ENCODE measurements at places on chromosomes 7 and 10.

- DNase-seq: no peak
Measured at GRCh38 chr10:75682649-75683557, 251.5 kb downstream of the LRMDA start.

- DNase-seq: no peak
Measured at GRCh38 chr7:47574482-47575329, 7.2 kb downstream of the TNS3 start.

DNA sequence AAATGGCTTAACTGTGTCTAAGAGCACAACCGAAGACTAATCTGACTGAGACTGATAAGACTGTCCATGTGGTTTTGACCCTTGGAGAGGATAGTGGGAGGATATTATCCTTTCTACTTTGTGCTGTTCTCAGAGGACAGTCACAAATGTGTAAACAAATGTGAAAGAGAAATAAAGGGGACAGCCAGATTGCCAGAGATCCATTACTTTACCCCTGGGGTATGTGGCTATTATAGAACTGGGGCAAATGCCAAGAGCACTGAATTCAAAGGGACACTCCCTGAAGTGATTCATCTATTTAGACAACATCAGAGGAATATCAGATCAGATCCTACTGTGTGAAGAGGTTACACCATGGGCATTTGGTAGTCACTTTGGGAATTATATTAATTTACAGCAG is 154.7 kb downstream of the RNLS start:
- DNase-seq: no peak

- no peak for DNase-seq
Measured at GRCh38 chr10:132704008-132704814, 81.7 kb downstream of the NKX6-2 start.

DNA sequence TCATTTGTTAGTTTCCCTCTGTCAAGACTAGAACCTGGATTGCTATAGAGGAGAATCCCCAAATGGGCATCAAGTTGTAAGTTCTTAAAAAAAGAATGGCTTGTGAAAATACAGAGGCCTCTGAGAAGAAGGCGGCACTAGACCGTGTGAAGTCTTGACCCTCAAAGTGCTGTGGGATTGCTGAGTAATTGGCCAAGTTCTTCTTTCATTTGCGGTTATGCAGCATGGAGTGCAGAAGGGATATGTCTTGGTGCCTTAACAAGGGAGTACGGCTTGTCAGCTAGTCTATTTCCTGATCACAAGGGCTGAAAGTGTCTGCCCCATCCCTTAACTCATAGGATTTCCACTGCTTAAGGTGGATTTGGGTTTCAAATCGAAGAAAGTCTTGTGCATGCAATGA is 81.2 kb downstream of the MKX start:
- no peak for DNase-seq

DNA sequence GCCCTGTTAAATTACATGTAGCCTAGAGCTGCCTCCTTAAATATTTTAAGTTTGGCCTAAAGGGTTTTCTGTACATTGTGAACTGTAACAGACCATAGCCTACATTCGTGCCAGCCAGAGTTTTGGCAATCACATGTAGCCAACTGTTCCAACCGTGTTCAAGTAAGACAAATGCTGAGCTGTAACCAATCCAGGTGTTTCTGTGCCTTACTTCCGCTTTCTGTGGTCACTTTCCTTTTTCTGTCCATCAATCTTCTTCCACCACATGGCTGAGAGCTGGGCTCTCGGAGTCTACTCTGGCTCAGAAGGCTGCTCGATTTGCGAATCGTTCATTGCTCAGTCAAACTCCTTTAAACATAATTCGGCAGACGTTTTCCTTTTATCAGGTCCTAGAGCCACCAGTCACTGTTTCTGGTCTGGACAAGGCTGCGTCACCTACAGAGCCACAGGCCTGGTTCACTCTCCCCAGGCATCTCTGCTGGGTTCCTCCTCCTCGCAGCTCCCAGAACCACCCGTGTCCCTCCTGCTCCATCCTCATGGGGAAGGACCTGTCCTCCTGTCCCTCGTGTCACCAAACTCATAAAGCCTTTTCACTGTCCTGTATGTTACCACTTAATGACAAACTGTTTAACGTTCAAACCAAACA is 158.0 kb upstream of the RHEB start:
- no peak for DNase-seq

DNA sequence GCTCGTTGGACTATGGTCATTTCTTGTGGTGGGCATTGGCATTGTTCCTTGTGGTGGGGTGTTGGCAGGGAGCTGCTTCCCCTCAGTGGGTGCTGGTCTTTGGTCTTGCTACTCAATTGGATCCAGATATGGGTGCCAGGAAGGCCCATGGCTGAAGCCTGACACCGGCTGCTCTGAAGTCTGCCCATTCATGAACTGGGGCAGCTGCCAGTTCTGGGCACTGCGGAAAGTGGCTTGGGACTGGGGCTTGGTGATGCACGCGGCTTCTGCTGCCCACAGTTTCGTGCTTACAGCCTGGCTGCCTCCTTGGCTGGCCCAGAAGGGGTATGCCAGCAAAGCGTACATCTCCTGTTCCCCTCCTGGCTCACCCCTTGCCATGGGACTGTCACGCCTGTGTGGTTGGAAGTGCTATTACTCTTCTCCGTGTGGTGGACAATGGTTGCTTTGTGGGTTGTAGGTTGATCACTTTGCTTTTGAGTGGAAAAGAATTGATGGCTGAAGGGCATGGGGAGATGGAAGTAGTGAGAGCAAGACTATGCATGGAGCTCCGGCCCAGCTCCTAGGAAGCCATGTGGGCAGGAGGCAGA is 54.7 kb downstream of the ADAMTS14 start:
- no peak for DNase-seq

DNA sequence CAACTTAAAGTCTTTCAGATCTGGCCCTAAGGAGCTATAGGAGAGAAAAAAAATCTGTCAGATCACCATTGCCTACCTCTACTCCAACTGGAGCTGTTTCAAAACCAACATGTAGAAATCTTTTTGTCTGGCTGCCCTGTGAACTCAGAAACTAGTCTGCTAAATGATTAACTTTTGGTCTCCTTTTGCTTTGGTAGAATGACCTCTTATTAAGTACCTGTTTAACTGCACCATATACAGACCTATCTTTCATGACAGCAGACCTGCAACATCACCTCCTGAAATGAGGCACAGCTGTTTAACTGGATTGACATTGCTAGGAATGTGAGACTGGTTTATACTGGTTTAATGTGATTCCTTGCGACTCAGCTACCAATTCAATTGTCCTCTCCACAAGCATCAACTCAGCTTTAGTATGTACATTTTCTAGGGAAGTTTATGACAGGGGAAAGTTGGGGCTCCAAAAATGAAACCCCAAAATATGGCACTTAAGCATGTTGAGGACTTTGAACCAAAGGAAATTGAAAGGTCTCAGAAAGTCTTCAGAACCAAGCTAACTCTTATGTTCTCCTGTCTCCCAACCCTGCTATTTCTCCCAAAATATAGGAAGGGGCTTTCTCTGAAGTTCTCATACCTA is 1.8 kb downstream of the CYP3A43 start:
- DNase-seq: no peak

GRCh38 chr7:95251966-95252365 is 72.4 kb downstream of the PON1 start:
- DNase-seq: no peak

GRCh38 chr7:21383227-21384220 is 44.4 kb upstream of the SP4 start:
- DNase-seq: no peak

DNA sequence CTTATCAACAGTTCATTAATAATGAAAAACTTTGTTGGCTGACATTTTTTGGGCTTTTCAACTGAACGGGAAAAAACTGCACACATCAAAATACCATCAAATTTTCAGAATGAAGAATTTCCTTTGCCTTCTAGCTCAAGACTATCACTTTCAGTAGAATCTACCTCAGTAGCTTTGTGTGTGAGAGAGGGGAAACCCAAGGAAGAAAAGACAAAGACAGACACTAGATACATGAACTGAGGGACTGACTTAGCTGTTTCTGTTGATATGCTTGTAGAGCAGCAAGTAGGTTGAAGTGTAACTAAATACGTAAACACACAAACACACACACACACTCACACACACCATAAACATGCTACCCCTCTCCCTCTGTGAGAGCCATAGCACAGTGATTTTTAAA is 257.1 kb downstream of the CDK14 start:
- DNase-seq: peak; percentile 28

DNA sequence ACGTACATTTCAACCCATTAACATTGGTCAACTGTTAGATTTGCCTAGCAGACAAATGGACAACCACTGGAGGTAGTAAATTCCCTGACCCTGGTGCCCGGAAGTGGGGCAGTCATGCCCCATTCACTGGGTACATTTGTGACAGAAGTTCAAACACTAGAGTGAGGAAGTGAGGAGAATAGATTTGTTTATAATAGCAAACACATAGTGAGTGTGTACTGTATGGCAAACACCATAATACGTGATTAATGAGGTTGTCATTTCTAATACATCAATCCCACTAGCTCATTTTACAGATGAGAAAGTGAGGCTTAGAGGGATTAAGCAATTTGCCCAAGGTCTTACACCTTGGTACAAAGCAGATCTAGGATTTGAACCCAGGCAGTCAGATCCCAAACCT is 181.9 kb upstream of the MKLN1 start:
- DNase-seq: no peak

DNA sequence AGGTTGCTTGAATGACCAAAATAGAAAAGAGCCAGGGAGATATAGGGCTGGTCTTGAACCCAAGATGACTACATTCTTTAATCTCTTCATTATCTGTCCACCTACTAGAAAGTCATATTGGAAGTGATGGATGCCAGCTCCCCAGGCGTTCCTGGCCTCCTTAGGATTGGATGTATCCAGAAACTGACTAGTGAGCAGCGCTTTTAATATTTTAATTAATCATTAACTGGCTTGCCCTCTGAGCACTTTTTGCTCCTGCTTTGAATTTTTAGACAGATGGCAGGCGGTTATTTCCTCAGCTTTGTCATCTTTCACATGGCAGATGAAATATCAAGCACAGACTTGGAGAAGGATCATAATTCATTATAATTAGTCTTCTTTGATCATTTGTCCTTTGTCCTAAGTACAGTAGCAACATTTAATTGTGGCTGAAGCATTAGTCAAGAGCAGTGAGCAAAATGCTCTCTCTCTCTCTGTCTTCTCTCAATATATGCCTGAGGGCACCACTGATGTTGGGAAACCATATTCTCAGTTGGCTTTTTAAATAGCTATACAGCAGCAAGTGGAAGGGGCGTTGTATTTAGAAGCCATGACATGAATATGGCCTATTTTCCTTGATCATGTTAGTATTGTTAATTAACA is 588.0 kb downstream of the NRG3 start:
- DNase-seq: no peak

- DNase-seq: no peak
Measured at GRCh38 chr10:58840840-58841435, 328.3 kb downstream of the BICC1 start.

GRCh38 chr7:27784399-27785053 is 44.6 kb downstream of the TAX1BP1 start:
- peak; percentile 28 for DNase-seq
